Epithelial cell of prostate (primary cell): ENCODE measurements at places on chromosomes 16 and 17.

DNA sequence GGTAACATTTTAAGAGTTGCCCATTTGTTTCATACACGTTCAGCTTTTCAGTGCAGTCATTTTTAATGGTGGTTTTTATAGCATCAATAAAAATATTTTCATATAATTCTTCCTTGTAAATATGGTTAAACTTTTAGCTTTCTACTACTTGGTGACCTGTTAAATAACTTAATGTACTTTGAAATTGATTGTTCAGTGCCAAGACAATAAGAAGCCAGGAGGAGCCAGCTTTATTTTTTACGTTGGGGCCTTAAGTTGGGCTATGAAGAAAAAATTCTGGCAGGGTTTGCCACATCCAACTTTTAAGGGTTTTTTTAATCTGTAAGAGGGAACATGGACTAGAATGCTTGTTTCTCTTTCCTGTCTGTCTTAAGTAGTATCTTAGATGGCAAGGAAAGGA lies 284.2 kb downstream of the FTO start:
- DNase-seq = no peak

- peak; percentile 77 for DNase-seq
Measured at GRCh38 chr16:4477966-4478365, 1.8 kb downstream of the HMOX2 start.

DNA sequence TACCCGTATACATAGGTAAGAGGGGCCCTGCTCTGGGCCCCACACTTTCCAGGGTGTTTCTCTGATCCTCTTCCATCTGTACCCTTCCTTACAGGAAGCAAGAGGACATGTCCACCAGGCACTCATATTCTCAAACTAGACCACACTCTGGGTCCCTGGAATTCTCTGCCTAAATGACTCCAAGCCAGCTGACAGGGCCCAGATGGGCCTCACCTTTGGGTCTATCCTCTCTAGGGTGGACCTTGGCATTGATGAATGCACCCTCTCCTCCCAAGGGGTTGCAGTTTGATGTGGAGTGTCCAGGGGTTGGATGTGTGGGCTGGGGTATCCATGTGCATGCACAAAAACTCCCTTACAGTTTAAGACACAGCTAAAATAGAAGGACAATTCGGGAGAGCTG lies 95.8 kb downstream of the ASIC2 start:
- no peak for DNase-seq

GRCh38 chr16:3266873-3267537 lies 10.6 kb upstream of the MEFV start:
- no peak for DNase-seq

- DNase-seq = no peak
Measured at GRCh38 chr17:50523208-50523607, 9.3 kb upstream of the EPN3 start.

- no peak for DNase-seq
Measured at GRCh38 chr17:17060001-17060922, 18.0 kb downstream of the MPRIP start.

GRCh38 chr17:19768046-19768782 lies 20.1 kb upstream of the ALDH3A1 start:
- no peak for DNase-seq

GRCh38 chr16:24488045-24488444 lies 51.3 kb upstream of the RBBP6 start:
- DNase-seq = no peak

GRCh38 chr16:19885451-19886072 lies 914 bp upstream of the GPRC5B start:
- no peak for DNase-seq

DNA sequence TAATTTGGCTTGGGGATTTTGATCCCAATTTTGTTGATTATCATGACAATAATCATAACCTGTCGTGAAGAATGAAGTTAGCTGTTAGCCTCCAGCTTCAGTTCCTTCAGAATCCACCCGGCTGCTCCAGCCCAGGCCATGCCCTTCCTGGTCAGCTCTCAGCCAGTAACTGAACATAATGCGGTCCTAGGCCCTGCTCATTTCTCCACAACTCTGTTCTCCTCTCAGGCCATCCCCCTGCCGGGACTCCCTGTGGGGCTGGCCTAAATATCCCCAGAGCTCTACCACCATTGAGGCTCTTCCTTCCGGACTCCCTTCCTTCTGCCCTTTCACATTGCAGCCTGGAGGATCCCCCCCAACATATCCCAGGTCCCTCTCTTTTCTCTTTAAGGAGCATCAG lies 833.4 kb upstream of the GOT2 start:
- no peak for DNase-seq

DNA sequence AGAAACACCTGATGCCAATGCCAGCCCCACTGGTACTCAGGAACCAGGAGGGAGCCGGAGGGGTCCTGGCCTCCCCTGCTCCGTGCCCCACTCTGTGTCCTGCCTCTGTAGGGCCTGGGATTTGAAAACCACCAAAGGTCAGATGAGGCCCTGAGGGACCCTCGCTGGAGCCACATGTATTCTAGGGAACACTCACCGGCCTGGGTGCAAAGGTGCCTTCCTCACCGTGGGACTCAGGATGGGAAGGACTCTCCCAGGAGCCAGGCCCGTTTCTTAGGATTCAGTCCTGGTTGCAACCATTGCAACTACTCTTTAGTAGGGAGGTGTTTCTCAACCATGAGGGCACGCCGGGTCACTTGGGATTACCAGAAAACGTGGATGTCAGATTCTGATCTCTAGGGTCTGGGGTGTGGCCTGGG lies 74.6 kb downstream of the N4BP1 start:
- no peak for DNase-seq

GRCh38 chr16:495127-495748 lies 32.3 kb upstream of the CAPN15 start:
- DNase-seq = no peak

GRCh38 chr16:50093607-50094539 lies 28.1 kb downstream of the HEATR3 start:
- DNase-seq = no peak

- DNase-seq = peak; percentile 6
Measured at GRCh38 chr16:74107795-74108610, 188.6 kb upstream of the PSMD7 start.

DNA sequence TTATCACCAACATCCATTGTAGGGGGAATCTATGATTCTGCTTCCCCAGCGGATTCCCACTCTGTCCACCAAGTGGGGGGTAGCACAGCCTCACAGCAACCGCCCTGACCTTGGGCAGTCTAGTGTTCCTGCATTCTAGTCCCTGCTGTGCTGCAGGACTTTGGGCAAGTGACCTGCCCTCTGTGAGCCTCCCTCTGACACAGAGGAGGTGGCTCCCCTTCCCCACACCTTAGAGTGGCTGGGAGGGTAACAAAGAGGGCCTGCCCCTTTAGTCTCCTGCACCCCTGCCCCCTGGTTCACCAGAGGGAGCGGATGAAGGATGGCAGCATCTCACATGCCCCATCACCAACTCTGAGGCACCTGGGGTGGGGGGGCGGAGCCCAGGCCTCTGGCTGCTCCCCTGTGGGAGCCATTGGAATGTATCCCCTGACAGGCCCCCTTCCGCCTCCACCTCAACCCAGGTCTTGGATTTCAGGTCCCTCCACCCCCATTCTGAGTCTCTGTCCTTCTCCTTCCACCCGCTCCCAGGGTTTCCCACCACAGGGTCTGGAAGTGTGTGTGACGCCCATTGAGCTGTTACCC lies 10.1 kb downstream of the GAS2L2 start:
- DNase-seq = no peak

- no peak for DNase-seq
Measured at GRCh38 chr17:80902963-80903611, 88.6 kb upstream of the CHMP6 start.

DNA sequence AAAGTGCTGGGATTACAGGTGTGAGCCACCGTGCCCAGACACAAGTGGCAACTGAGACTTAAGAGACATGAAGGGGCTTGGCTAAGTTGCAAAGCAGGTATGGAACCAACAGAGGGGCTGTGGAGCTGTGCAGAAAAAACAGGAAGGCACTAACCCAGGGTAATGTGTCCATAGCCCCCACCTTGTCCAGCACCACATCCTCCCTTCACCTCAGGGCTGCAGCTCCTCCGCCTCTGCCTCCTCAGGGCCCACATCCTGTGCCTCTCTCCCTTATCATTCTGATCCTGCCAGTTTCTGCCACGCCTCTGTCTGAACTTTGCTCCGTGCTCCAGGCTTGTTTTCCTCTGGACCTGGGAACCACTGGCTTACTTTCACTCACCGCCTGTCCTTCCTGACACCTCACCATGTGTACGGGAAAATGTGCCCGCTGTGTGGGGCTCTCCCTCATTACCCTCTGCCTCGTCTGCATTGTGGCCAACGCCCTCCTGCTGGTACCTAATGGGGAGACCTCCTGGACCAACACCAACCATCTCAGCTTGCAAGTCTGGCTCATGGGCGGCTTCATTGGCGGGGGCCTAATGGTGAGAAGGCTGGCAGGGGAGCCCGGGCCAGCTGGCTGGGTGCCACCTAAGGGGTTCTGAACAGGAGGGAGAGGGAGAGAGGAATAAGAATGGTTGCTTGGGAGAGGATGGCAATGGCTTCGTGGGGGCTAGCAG lies at the start of gene TM4SF5:
Gene TM4SF5, plus strand, starts transcription at position 368 of the 716 bp plus-strand sequence. Its CDS starts 37 bp downstream, at position 405.
- no peak for DNase-seq

DNA sequence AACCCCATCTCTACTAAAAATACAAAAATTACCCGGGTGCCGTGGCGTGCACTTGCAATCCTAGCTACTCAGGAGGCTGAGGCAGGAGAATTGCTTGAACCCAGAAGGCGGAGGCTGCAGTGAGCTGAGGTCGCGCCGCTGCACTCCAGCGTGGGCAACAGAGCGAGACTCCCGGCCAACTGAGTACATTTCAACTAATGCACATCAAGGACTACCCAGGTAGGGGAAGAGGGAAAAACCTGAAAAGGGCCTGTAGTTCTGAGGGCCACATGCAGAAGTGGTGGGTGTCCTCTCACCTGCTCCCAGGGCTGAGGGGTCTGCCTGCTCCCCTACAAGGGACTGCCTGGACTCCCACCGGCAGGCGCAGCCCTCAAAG lies 584 bp upstream of the SLC16A5 start:
- no peak for DNase-seq

DNA sequence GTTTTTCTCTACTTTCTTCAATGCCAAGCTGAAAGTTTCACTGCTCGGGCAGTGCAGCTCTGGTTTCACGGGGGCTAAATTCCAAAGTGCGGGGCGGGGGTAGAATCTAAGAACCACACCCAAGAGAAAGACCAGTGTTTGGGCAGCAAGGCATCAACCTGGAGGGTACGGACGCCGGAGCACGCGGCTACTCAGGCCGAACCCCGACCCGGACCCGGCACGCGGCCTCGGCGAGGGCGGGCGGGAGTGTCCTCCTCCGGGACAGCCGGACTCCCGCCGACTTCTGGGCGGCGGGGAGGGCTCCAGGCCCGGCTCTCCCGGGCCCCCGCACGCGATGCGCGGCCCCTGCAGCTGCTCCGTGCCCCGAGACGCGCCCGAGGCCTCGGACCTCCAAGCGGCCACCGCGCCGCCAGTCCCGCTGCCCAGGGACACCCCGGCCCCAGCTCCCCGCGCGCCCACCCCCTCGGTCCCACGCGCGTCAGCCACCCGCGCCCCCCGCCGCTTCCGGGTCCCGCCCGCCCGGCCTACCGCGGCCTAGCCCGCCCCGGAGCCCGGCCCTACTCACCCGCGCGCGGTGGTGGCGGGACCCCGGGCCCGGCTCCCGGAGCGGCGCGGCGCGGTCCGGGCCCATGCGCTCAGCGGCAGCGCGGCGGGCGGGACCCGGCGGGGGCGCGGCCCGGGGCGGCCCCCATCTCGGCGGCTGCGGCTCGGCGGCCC lies 561 bp downstream of the AXIN1 start:
- no peak for DNase-seq

GRCh38 chr16:87700406-87701077 lies 65.2 kb downstream of the KLHDC4 start:
- no peak for DNase-seq

DNA sequence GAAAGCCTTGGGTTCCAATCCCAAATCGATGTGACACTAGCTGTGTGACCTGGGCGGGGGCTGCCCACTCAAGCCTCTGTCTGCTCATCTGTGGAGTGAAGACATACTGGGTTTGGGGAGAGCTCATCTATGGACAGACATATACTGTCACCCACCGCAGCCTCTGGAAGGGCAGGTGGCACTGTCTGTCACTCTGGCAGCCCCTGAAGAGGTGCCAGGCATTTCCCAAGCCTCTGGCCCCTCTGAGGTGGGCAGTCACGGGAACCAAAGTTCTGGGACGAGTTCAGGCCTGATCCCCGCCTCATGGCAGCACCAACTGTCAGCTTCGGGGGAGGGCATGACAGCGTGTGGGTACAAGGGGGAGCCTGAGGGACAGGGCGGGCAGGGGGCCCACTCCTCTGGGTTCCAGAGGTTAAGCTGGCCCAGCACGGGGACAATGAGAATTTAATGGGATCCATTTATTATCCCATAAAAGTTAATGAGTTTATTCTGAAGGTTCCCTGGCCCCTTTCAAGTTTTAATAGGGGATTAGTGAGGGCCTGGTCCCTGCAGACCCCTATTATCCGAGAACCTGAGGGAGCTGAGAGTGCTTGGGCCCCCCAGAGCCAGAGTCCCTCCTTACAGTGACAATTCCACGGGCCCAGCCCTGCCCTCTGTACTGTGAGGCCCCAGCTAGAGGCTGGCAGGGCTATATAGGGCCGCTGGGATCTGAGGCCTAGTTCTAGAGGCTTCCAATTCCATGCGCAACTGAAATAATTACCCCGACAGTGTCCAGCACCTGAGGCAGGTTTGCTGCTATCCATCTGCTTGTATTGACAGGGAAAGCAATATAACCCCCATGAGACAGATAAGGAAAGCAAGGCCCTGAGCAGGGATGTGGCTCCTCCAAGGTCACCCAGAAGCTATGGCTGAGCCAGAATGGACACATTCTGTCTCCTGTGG lies 18.8 kb downstream of the SEZ6 start:
- DNase-seq = no peak

DNA sequence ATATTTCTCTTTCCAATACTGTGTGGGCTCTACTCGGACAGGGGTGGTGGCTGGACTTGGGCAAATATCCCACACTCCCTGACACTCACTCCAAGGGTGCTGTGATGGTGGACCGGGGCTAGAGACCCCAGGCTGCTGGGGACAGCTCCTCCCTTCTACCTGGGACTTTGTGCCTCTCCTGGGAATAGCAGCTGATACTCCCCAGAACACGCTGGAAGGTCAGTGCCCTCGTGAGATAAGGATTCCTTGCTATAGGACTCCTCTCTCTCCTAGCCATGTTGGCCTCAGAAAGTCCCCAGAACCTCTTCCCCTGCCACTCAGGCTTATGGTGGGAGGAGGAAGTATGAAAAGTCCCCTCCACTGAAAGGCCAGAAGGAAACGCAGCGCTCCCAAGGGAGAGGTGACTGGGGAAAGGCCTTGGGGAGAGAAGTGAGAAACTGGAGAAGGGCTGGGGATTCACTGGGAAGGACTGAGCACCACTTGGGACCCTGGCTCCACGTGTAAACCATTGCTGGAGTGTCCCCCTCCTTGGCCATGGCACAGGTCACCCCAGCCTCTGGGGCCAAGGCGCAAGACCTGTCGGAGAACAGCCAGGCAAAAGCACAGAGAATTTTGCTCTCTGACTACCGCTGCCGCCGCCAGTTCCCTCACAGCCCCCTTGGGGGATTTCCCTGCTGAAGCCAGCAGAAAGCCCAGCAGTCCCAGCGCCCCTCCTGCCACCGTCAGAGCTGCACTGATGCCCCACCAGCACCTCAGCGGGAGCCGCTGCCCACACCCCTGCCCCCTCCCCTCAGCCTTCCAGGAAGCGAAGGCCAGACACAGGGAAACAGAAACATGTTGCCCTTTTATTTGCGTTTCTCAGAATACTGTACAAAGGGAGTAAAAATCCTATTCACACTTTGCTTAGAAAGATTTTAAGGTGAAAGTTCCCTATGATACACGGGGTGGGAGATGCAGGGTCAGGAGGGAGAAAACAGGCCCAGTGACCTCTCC lies 2.1 kb upstream of the GSDMB start:
- no peak for DNase-seq
